ENCODE measurements at places on chromosomes 16 and 17.

GRCh38 chr17:43416998-43417890, 18.5 kb downstream of the ARL4D start:
- DNase-seq = no peak

DNA sequence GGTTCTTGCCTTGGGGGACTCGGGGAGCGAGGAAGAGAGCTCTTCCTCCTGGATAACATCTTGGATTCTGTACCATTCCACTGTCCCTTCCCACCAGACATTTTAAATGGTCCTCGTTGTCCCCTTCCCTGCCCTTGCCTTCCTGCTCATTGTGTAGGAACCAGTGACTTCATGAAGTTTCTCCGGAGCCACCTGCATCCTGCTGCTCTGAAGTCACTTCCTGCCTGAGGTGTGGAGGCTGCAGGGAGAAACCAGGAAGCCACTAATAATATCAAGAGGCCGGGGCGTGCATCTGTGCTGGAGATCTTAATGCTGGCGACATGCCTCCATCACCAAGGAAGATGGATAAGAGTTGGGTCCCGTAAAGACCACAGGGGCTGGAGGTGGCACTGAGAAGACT, 6.2 kb upstream of the SLC16A13 start:
- no peak for DNase-seq

GRCh38 chr16:84295203-84295860, 654 bp downstream of the WFDC1 start:
- DNase-seq = no peak

DNA sequence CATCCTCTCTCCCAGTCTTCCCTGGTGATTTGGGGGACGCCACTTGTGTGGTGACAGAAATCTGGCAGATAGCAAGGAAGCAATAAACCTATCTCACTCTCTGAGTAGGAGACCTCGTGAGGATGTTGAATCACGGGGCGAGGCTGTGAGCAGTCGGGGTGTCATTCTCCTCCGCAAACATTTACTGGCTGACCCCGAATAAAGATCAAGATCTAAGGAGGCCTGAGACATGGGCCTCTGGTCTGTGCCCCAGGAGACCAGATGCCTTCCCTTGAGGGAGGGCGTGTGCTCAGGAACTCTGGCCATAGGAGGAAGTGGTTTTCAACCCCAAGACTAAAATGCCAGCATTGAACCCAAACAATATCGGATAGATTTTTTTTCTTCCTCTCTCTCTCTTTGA, 53.1 kb downstream of the FOXL1 start:
- DNase-seq = no peak

DNA sequence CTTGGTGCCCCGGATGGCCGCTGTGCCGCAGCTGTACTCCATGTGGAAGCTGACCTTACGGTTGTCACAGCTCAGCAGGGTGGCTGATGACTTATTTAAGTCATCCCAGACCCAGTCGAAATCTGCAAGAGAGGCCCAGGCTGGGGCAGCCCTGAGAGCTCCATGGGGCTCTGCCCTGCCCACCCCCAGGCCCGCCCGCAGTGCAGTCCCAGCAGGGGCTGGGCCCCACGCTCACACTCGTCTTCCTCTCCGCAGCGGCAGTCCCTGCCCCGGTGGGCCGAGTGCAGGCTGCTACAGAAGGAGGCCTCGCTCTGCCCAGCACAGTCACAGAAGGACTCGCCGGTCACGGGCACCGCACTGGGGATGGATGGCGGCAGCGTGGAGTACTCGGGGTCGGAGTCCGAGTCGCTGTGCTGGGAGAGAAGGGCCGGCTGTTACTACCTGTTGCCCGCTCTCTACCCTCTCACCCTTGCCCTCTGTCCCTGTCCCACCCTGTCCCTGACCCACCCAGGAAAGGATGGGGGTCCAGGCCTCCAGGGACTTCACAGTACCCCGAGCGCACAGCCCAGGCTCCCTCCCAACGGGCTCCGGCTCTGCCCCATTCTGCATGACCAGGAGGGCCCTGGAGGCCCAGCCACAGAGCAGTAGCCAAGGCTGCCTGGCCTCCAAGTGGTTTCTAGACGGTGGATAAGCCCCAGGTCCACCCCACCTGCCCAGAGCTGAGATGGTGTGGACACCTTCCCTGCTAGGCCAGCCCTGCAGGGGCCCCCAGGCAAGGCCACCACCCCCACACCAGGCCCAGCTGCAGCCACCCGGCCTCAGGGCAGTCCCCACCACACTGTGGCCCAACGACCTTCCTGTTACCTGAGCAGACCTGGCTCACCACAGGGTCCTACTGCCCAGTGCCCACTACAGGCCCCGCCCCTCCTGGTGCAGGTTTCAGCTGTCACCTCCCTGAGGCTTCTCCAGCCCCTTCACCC, 3.9 kb downstream of the SPSB3 start:
- no peak for DNase-seq

- DNase-seq = no peak
Measured at GRCh38 chr17:29827179-29827578, 102.8 kb downstream of the SSH2 start.

- DNase-seq = peak; percentile 33
Measured at GRCh38 chr16:35182943-35183550, 1723.6 kb downstream of the TP53TG3F start.

- no peak for DNase-seq
Measured at GRCh38 chr16:30473231-30474073, 910 bp downstream of the ITGAL start.

- no peak for DNase-seq
Measured at GRCh38 chr16:12231666-12232065, 255.1 kb downstream of the SNX29 start.

GRCh38 chr17:73643001-73643851, 1.0 kb downstream of the SDK2 start:
- DNase-seq = no peak

GRCh38 chr16:85166699-85167588, 54.7 kb upstream of the CIBAR2 start:
- no peak for DNase-seq

DNA sequence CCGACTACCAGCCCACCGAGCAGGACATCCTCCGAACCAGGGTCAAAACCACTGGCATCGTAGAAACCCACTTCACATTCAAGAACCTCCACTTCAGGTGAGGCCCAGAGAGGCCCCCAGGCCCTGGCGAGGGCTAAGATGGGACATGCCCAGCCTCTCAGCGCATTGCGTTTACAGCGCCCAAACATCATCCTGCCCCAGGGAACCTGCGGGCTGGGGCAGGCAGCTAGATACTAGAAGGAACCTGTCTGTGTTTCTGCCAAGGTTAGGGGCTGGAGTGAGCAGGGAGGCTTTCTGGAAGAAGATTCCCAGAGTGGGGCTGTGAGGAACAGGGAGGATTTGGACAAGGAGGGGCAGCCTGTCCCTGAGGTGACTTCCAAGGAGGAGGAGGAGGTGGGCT, 90.6 kb downstream of the AMFR start:
- DNase-seq = no peak

DNA sequence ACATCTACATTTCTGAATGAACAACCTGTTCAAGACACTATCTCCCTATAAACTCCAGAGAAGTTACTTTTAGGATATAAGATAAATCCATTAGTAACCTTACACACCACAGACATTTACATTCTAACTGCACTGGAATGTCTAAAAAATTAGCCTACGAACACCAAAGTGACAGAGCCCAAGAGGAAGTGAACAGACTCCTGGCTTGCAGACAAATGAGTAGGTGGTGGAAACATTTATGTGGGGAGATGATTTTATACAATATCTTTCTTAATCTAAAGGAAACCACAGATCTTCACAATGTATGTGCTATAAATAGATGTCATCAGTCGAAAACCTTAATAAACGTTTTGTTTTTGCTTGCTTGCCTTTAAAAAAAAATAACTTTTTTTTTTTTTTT, 18.8 kb downstream of the ZNF652 start:
- DNase-seq = no peak

DNA sequence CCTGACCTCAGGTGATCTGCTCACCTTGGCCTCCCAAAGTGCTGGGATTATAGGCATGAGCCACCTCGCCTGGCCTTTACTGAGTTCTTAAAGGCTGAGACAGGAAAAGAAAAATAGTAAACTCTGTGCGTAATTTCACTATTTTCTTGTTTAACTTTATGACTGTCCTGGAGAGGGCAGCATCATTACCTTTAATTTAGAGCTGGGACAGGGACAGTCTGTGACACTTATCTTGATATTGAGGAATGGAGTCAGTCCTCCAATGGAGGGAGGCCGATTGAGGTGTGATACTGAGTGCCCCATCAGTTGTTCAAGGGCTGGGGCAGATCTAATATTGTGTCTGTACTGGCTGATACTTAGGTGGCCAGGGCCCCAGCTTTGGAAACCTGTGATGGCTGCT, 21.5 kb upstream of the SPN start:
- DNase-seq = no peak

DNA sequence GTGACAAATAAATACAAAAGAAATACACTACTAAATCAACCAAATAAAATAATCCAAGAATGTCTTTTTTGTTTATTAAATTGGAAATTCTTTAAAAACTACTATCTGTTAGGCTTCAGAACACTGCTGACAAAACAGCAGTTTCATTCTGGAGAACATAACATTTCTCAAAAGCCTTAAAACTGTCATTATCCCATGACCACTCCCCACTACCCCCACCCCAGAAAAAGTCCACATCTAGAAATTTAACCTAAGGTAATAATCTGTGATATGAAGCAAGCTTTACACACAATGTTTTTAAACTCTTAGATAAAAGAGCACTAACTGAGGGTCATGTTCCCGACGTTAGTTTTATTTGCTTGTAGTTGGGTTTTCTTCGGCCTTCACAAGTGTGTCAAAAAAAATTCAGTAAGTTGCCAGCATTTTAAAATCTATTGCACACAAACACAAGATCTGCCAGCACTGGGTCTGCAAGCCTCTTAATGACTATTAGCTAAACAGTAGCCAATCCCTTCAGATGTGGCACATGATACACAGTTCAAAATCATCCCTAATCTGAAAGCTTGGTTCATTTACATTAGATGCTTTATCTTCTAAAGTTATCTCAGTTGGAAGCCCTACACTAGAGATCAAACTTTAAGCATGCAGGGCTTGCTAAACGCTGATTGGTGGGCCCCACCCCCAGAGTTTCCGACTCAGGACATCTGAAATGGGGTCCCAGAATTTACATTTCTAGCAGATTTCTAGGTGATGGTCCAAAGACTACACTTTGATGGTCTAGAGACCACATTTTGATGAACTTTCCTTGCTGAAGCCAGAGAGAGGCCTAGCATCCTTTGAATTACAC, 75.2 kb downstream of the KANSL1 start:
- DNase-seq = no peak

DNA sequence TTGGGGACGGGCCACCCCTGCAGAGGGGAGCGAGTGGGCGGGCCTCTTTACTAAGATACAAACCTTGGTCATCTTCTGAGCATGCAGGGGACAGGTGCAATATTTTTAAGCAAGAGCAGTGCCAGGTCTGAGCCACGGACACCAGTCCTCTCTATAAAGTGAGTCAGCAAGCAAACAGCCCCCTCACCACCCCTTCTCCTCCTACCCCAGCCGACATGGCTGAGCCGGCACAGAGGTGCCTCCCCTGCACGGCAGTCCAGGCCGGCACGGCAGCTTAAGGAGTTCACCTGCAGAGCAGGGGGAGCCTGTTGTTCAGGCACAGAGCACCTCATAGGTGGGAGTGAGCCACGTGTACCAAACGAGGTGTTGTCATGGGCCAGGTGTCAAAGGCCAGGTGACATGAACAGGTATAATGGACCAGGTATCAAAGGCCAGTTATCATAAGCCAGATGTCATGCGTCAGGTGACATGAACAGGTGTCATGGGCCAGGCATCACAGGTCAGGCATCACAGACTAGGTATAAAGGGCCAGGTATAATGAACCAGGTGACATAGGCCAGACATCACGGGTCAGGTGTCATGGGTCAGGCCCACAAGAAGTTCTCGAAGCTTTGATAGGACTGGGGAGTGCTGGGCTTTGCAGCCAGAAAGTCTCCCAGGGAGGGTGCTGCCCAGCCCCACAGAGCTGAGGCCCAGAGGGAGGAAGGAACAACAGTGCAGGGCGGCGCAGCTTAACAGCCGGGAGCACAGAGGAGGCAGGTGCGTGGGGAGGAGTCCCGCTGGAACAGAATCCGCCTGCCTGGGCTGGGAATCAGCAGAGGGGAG, 42.6 kb upstream of the ZNF469 start:
- no peak for DNase-seq

GRCh38 chr16:27439271-27440018, 37.5 kb downstream of the IL21R start:
- peak; percentile 42 for DNase-seq

- no peak for DNase-seq
Measured at GRCh38 chr17:77107506-77108433, 33.0 kb upstream of the SEC14L1 start.

DNA sequence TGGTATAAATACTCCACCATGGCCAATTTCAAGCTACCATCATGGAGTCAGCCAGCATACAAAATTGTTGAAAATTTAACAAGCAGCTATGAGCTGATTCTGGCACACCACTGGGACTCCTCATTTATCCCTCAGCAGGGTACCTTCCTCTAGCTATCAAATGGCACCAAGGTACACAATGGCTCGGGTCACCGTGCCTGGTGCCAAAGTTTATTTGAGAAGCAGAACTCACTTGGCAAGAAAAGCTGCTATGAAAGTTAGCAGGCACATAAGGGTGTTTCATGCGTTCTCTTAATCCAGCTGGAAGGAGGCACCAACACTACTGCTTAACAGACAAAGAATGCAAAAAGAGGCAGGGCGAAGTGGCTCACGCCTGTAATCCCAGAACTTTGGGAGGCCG, 51.6 kb downstream of the IKZF3 start:
- DNase-seq = no peak

- DNase-seq = peak; percentile 84
Measured at GRCh38 chr16:57648581-57649442, 19.3 kb upstream of the ADGRG3 start.

DNA sequence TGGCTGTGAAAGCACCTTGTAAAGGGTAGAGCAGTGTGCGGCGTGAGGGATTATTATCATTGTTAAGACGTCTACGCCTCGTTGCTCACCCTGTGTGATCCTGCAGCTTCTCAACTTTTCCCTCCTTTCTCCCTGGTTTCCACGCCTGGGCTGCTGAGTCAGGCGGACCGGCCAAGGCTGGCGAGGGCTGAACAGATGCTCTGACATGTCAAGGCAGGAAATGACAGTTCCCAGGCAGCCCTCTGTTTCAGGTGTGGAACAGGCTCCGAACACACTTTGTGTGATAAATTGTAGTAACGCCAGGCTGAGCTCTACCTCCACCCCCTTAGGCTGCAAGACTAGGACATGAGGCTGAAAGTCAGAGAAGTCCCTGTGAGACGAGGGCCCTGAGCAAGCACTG, 46.0 kb upstream of the TBX2 start:
- DNase-seq = no peak

DNA sequence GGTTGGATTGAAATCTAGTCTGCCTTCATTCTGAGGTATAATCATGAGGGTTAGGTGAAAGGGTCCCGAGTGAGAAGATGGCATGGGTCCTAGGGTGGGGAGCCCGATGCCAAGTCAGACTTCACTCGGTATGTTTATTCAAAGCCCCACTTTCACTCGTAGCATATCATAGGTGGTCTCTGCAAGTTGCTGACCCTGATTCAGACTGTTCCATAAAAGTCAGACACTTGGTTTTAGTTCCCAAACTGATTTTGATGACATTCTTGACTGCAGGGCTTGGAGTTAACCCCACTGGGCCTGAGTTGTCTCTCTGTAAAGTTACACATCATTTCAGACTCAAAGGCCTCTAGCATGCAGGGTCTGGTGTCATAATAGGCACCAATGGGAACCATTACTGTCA, 17.8 kb downstream of the HAPSTR1 start:
- no peak for DNase-seq

GRCh38 chr17:73433501-73433900, 121.7 kb upstream of the CDC42EP4 start:
- DNase-seq = no peak

- DNase-seq = no peak
Measured at GRCh38 chr17:8844229-8845218, 22.9 kb downstream of the PIK3R6 start.

Data from left forelimb (tissue), 1 donor.